Neural crest cell (in vitro differentiated cells): ENCODE measurements at places on chromosomes 7 and 10. TPM values are rescaled to one million over a fixed set of nuclear protein-coding genes. Genes with fewer than 3 reads are reported as not detected.

The IDI2 gene
- not detected in 2 replicates for total RNA-seq

The TAS2R5 gene
- total RNA-seq: 1.5 and 2.3 TPM in 2 replicates

DNA sequence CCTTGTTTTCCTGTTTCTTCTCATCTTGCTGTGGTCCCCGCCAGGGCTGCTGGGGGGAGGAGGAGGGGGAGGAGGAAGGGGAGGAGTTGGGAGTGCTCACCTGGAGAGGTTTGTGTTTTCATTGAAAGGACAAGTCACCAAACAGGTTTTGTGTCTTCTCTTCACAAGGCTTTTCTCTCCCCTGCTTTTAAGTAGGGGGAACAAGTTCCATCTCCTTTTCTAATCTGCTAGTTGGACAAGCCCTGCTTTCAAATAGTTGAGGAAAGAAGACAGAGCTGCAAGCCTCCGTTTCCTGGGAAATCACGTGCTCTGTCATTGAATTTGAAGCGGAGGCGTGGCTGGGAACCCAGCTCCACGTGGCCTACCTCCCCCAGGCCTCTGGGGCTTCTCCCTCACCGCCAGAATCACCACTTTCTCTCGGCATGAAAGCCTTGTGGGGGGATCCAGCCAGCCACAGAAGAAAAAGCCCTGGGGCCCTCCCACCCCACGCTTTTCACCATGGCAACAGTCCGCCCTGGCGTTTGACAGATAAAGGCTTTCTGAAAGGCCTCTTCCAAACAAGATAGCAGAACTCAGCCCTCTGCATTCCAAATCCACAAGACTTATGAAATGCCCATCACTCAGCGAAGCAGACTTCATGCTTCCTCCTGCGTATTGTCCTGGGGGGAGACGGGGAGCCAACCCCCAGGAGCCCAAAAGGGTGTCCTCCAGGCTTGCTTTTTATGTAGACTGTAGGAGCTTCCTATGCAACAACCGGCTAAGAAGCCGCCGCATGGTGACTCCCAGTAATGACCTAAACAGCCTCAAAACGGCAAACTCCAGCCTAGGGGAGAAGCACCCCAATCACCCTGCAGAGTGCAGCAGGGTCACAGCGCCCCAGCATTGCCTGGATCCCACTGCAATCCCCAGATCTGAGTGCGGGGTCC is 51.7 kb downstream of the PROSER2 start:
- peak; percentile 73 for DNase-seq

DNA sequence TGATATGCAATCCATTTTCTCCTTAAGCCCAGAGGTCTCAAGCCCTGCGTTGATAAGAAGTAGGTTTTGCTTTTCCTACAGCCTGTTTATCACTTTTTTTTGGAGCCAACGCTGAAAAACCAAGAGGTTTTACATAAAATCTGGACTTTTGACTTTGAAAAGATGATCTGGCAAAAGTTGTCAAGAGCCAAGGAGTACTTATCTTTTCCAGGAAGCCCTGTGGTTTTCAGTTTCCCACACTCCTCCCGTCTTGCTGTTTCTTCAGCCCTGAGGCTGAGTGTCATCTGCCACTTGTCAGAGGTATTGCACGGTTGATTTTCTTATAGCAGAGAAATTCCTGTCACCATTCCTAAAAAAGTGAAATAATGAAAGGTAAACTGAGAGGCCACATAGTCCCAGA is 108.7 kb downstream of the TYW1 start:
- no peak for DNase-seq

The EVX1 gene
- total RNA-seq: 0.79 and 0.80 TPM in 2 replicates

GRCh38 chr7:130292682-130293257 is at the start of gene CPA4:
Gene CPA4 (plus strand): TSS chr7:130293161. CDS start chr7:130293181, 20 bp downstream.
- no peak for DNase-seq

- no peak for DNase-seq
Observed at GRCh38 chr10:88508796-88509195, 74.3 kb downstream of the RNLS start.

GRCh38 chr10:86658261-86658741 is 4.0 kb downstream of the OPN4 start:
- no peak for DNase-seq
